Effector memory CD4-positive, alpha-beta T cell (primary cell): ENCODE measurements at places on chromosomes 7 and 10.
A peak's percentile ranks its signal among the peaks of the same experiment; 100 is the strongest.

DNA sequence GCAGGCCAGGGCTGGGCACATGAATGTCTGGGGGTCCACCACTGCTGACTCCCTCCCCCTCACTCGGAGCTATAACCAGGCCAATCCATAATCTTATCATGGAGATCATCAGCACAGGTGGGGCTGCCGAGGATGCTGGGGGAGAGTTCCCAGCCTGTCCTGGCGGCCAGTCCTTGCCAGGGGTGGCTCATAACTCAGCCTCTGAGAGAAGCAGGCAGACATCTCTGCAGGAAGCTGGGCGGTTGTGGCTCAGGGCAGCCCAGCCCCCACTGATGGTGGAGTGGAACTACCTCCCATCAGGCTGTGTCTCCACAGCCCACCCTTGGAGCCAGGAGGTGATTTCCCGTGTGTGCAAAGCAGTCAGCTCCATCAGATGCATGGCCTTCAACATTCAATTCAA, 109.4 kb upstream of the ZNF92 start:
- no peak for DNase-seq

DNA sequence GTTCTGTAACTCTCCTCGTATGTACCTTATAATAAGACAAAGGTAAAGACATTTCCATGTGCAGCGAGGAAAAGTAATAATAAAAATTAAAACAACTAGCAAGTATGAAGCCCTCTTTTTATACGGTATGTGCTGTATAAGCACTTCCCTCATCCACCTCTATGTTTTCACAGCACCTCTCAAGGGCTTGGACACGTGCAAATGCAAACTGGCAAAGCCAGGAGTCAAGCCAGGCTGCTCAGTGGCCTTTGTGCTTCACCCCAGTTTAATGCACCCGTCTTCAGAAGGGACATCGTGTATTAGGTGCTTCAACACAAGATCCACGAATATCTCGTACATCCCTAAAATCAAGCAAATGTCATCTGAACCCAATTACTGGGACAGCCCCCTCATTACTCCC, 1.3 kb upstream of the DGKI start:
- DNase-seq = no peak

- DNase-seq = no peak
These were observed 427.9 kb upstream of the CELF2 start for GRCh38 chr10:10589540-10590303.

GRCh38 chr7:24764972-24765744, 7.9 kb upstream of the GSDME start:
- no peak for DNase-seq

GRCh38 chr10:71314028-71314693, 4.9 kb upstream of the SLC29A3 start:
- DNase-seq = peak; percentile 45

GRCh38 chr7:105644937-105645336, 63.6 kb upstream of the EFCAB10 start:
- no peak for DNase-seq
